ENCODE measurements at places on chromosomes 2 and 18.

- DNase-seq: no peak
These were observed 29.4 kb upstream of the TMEM178A start for GRCh38 chr2:39636306-39636705.

DNA sequence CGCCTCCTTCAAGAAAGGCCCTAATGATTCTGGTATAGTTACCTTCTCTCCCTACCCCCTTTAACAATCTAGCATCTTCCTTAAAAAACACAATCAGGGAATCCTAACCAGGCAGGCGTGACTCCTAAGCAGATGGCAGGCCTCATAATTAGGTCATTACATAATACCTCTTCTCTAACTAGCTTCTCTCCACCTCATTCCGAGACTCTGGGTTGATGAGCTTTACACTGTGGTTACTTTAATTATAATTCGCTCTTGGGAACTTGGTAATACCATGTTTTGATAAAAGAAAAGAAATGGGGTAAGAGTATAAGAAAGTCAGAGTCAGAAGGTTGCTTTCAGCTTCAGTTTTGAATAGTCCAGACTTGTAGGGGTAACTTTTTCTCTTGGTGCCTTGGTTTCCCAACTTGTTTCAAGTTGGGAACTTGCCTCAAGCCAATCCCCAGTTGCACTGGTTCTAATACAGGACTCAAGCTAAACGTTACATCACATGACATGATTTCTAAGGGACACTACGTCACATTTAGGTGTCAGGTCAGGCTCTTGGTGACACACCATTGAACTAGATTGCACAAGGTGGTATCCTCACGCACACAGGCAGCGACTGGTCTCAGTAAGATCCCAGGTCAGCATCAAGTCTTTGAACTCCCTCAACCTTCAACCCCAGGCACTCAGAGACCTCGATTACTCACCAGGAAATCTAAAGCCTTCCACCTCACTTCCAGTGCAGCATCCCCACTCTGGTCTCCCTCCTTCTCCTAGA lies 59.2 kb downstream of the AAK1 start:
- no peak for DNase-seq

DNA sequence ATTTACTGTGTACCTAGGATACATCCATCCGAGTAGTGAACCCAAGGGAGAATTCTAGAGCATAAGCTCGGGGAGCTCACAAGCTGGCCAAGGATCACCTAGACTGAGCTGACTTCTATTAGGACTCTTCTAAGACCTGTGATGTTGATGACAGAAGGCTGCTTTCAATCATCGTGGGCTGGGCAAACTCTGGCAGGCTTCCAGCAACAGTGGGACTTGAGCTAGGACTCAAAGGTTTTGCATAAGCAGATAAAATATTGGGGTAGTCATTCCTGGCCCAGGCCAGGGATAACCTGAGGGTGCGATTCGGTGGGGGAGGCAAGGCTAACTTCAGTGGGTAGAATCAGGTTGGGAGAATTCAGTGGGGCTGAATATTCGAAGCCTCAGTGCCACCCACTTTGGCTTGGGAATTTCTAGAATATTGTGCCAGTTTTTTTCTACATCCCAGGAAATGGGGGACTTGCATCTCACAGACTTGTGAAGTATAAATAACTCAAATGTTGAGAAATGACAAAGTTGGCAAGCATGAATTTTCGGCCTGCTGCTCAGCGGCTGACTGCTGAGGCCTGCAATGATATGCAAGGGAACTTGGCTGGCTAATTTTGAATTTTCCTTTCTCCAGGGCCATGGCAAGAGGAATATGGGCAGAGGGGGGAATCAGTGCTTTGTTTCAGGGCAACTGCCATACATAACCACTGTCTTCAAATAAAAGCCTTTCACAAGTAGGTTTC lies 274.3 kb downstream of the PRKCE start:
- DNase-seq: no peak

DNA sequence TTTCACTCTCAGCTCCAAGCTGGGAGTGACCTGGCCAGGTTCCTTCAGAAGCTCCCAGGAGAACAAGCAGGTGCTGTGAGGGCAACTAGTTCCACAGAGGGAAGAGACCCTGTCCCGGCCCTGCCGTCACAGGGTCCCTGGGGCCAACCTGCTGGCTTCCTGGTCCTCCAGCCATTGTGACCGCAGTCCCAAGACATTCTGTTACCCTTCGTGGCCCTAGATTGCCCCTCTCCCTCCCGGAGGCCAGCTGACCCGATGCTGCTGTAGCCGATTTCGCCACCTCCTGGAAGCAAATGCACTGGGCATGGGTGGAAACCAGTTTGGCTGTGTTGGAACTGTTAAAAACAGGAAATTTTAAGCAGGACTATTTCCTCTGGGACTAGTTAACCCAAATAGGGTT lies 55.4 kb downstream of the EPAS1 start:
- DNase-seq: no peak

DNA sequence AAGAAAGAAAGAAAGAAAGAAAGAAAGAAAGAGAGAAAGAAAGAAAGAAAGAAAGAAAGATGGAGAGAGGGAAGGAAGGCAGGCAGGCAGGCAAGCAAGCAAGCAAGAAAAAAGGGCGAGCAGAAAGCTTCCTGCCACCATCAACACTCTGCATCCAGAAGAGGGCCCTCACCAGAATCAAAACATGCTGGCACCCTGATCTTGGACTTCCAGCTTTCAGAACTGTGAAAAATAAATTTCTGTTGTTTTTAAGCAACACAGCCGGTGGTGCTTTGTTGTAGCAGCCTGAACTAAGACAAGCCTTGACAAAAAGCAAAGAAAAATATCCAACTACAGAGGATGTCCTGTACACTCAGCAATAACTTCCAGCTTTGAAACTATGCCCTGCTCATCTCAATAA lies 401.7 kb downstream of the LRATD1 start:
- DNase-seq: no peak

DNA sequence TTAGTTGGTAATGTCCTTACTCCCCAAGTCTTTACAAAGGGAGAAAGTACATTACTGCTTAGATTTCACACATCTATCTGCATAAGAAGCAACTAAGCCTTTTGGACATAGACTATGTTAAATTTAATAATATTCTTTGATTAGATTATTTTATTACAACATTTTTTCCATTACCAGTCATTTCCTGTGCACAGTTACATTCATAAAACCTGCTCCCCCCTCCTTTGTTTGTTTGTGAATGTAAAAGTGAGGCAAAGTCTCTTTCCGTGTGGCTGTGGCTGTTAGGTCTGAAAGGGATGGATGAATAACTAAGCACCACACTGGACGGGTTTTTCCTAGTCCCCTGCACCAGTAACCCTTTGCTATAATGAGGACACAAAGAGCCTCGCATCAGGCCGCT lies 9.6 kb downstream of the PTGR3 start:
- no peak for DNase-seq

DNA sequence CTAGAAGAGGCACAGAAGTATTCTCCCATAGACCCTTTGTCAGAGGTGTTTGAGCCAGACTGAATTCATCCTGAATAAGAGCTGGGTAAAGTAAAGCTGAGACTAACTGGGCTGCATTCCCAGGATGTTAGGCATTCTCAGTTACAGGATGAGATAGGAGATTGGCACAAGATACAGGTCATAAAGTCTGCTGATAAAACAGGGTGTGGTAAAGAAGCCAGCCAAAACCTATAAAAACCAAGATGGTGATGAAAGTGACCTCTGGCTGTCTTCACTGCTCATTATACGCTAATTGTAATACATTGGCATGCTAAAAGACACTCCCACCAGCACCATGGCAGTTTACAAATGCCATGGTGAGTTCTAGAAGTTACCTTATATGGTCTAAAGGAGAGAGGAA lies 364.9 kb upstream of the TMEFF2 start:
- DNase-seq: no peak

DNA sequence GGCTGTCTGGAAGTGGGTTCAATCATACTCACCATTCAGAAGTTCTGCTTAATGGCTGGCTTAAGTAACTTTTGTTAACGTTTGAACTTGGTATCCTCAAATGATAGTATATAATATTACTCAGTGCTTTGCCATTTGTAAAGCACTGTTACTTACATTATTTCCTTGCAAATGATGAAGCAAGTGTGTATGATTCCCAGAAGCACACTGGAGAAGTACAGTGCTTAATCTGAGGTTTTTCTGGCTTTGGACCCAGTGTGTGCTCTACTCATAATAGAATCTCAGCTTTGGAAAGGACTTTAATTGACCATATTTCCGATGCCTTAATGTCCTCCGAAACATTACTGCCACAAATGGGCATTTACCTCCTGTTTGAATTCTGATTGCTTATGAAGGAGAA lies 63.3 kb downstream of the MAP3K20 start:
- no peak for DNase-seq

DNA sequence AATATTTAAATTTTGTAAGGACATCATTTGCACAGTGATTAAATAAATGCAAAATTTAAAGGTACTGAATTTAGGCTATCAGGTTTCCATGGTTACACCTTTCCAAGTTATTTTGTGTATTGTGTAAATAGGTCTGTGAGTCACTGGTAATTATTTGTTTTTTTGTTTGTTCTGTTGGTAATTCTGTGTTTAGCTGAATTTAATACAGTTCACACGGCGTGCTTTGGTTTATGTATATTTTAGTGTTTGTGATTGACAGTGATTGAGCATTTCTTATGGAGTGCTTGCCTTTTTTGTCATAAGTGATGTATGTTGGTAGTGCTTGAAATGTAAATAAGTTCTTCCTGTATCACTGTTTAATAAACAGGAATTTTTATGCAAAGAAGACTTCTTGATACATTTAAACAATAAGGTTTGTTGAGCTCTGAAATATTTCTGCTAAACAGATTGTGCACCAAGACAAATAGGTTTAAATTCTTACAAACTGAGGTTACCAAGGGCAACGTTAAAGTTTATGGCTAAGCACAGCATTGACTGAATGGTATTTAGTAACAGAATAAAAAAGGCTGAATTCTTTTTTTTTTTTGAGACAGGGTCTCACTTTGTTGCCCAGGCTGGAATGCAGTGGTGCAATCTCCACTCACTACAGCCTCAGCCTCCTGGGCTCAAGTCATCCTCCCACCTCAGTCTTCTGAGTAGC lies 38.3 kb upstream of the DLX1 start:
- no peak for DNase-seq

DNA sequence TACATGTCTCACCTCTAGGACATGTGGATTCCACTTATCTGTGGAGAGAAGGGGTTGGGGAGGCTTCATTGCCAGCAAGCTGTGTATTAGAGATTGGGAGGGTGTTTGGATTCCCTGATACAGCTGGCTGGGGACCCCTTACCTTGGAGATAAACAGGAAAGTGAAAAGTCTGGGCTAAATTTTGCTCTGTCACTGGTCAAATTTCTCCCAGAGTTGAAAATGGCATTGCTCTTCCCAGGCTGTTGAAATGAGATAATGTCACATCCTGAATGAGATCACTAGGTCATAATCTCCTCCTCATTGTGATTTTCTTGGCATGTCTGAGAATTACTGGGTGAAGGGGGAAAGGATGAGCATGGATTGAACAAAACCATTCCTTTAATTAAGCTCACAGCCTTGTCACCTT lies 265.0 kb upstream of the PARD3B start:
- DNase-seq: peak; percentile 60

GRCh38 chr18:22417496-22418188 lies at the start of gene CTAGE1:
Gene CTAGE1 (minus strand): TSS chr18:22417915. CDS start chr18:22417811, 104 bp downstream.
- no peak for DNase-seq

DNA sequence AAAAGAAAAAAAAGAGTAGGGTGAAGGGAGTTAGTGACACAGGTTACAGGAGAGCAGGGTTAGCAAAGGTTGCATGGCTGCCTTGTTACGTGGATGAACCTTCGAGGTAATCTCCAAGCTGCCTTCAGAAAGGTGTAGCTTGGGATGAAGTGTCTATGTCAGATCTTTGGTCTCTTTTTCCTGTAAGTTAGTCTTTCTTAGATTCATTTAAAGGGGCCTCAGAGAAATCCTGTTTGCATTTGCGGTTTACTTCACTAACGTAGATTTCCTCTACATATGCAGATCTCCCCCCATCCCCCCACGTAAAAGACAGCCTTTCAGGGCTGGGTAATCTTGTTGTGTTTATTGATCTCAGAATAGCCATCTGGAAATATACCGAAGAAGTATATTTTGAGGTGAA lies 83.7 kb downstream of the MTA3 start:
- DNase-seq: no peak

- no peak for DNase-seq
These were observed 170.5 kb downstream of the ANKRD44 start for GRCh38 chr2:197140045-197140444.

DNA sequence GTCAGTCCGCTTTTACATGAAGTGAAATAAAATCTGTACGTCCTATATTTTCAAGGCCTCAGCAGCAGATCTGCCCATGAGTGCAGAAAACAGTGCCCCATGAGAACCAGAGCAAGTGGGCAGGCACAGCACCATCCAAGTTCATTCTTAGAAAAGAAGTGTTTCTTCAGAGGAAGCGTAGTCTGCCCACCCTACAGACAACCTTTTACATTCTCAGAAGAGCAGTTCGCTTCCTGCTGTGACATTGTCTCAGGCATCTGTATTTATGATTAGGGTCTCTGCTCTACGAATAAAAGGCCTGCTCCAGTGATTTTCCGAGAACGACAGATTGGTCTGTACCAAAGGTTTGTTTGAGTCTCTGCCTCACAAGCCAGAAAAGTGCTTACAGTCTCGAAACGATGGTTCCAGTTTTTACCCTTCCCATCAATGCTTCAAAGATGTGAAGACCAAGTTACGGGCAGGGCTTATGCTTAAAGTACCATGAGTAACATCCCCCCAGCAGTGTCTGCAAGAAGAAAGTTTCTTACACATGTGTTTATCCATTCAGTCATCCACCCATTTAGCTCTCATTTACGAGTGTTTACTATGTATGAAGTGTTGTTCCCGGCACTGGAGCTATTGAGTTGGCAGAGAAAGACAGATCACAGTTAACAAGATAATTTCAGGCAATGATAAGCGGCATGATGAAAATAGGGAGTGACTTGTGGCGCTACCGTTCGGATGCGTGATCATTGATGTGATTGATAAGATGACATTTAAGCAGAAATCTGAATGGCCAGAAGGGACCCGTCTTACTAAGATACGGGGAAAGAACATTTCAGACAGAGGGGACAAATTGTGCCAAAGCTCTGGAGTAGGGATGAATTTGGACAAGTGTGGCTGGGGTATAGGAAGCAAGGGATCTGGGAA lies 31.4 kb upstream of the CTLA4 start:
- DNase-seq: no peak

GRCh38 chr2:82857967-82858366 lies 1601.1 kb downstream of the SUCLG1 start:
- no peak for DNase-seq

DNA sequence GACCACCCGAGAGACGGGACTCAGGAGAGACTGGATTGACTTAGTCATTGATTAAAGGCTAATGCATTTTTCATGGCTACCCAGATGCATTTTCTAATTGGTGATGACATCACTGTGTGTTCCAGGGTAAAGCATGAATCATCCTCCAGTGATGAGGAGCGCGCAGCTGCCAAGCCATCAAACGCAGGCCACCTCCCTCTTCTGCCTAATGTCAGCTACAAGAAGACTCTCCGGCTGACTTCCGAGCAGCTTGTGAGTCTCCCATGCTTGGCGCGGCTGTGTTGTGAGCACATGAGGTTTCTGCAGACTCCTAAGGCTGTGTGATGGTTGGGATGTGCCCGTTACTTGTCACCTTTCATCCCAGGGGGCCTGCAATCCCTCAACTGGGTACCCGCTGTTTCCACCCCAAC lies 56.4 kb downstream of the LPIN1 start:
- no peak for DNase-seq

Measured in OCI-M1 (cell line).